ENCODE measurements at places on chromosomes 11 and 22.

DNA sequence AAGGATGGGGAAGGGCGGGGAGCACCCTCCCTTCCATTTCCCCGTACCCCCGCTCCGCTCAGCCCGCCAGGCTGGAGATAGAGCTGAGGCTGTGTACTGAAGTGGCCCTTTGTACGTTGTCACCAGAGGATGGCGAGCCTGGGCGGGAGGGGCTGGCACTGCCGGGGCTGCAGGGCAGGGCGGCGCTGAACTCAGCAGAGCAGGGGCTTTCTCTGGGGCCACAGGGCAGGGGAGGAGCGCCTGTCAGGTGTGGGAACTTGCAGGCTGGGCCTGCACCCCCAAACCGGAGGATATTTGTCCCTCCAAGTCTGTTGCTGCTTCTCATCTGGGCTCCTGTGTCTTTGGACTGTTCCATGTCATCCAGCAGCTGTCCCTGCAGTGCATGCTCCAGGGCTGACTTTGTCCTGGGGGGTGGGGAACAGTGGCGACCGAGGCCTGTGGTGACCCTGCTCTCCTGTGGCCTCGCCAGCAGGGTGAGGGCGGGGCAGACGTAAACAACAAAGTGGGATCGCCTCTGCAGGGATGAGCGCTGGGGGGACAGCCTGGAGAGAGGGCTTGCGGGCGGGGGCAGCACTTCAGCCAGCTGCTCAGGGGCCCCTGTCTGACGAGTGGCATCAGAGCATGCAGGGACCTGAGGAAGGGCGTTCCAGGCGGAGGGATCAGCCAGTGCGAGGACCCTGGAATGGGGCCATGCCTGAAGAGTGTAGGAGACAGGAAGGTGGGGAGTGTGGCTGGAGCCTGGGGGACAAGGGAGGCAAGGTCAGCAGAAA lies 13.1 kb downstream of the MGAT3 start:
- peak; percentile 80 for DNase-seq

GRCh38 chr11:62554387-62555167 lies 8.0 kb upstream of the AHNAK start:
- no peak for DNase-seq

DNA sequence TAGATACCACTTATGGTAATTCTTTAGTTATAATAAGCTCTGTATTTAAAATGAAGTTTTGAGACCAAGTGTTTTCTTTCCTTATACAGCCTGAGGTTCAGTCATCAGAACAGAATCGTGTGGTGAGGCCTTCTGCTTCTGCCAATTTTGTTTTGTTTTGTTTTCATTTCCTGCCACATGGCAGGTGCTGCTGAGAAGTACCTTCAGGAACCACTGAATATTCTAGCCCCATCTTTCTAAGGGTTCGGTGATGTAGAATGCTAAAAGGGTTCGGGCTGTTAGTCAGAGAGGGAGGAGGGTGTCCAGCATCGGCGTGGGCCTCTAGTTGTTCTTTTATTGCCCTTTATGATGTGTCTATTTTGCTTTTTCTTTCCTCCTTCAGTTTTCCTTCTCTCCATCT lies 25.8 kb downstream of the TNRC6B start:
- DNase-seq, result no peak

DNA sequence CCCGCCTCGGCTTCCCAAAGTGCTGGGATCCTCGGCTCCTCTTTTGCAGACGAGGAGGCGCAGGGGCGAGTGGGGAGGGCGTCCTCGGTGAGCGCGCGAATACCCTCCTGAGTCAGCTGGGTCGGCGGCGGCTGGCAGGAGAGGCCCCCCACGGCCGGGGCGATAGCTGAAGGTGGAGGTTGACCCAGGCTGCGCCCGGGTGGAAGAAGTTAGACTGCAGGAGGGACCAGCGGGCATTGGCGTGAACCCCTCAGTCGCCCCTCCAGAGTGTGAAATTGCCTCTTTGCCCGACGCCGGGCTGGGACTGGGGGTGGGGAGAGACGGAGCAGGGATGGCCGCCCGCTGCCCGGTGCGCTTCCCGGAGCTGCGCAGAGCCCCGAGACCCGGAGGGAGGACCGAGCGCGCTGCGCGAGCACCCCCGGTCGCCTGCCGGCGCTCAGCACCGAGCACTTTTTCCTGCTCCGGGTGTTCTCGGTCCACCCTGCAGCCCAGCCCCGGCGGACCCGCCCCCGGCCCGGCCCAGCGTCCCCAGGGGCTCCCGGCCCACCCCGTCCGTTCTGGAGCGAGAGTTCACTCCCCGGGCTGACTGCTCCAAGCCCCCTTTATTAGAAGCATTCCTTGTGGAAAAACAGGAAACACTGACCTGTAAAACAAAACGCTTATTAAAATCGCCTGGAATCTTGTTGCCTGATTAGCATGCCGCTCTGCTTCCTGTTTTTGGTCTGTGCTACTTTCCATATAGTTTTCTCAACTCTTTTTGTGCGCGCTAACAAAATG lies 13.7 kb upstream of the CPT1A start:
- peak; percentile 34 for DNase-seq

GRCh38 chr11:102950622-102951081 lies 4.9 kb downstream of the MMP13 start:
- DNase-seq, result no peak

DNA sequence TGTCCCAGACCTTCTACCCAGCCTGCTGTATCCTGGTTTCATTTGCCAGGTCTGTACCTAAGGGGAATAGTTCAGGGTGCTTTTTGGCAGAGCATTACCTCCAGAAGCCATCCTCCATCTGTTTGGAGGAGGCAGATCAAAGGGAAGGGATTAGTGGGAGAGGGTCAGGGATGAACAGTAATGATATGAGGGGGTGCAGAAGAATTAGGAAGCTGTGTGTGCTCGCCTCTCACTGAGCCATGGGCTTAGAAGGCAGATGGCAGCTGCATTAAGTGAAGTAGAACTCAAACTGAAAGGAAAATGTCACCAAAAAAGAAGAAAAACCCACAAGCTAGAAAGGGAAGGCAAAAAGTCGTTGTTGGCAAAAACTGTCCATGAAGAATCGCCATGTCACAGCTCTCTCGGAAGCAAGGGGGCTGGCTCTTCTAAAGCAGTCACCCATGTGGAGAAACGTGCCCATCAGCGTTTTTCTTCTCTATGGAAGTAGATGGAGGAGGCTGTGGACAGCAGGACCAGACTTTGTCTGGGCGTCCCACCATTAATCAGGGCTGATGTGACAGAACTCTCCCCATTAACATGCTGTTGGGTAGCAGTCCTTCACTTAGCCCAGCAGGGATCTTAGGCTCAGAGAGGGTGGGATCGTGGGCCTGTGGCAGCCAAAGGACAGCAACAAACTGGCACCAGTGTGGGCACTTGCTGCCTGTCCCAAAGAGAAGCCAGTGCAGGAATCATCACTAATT lies 46.8 kb downstream of the CEP164 start:
- DNase-seq, result no peak

- DNase-seq, result no peak
Observed at GRCh38 chr11:116958246-116958645, 120.8 kb upstream of the APOA1 start.

GRCh38 chr11:14774721-14775120 lies 117.3 kb downstream of the CYP2R1 start:
- DNase-seq, result no peak

- DNase-seq, result no peak
Observed at GRCh38 chr11:115919341-115920091, 415.3 kb upstream of the CADM1 start.

DNA sequence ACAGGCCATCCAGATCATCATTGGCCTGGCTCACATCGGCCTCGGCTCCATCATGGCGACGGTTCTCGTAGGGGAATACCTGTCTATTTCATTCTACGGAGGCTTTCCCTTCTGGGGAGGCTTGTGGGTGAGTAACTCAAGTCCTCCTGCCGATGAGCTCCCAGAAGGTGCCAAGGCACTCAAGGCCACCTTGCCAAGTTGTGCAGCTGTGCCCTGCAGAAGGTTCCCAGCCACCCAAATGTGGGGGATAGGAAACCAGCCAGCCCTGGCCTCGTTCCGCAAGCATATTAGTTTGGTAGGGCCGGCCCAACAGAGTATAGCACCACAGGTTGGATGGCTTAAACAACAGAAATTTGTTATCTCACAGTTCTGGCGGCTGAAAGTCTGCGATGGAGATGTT lies 4.0 kb downstream of the MS4A8 start:
- no peak for DNase-seq

DNA sequence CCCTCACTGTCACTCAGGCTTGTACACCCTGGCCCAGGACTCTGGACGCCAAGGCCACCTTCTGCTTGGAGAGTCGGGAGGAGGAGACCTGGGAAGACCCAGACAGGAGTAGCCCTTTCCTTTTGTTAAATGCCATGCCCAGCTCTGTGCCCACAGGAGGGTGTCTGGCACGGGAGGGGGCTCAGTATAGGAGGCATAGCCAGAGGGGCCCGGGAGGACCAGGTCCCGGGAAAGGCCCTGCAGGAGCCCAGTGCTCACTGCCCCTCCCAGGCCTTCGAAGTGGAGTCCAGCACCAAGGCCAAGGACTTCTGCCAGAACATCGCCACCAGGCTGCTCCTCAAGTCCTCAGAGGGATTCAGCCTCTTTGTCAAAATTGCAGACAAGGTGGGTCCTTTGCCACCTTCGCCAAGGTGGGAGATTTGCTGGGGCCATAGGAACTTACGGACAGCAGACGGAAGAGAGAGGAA lies 79.0 kb downstream of the MYO7A start:
- DNase-seq, result no peak

- DNase-seq, result no peak
Observed at GRCh38 chr11:20156280-20156875, 3.9 kb downstream of the DBX1 start.

DNA sequence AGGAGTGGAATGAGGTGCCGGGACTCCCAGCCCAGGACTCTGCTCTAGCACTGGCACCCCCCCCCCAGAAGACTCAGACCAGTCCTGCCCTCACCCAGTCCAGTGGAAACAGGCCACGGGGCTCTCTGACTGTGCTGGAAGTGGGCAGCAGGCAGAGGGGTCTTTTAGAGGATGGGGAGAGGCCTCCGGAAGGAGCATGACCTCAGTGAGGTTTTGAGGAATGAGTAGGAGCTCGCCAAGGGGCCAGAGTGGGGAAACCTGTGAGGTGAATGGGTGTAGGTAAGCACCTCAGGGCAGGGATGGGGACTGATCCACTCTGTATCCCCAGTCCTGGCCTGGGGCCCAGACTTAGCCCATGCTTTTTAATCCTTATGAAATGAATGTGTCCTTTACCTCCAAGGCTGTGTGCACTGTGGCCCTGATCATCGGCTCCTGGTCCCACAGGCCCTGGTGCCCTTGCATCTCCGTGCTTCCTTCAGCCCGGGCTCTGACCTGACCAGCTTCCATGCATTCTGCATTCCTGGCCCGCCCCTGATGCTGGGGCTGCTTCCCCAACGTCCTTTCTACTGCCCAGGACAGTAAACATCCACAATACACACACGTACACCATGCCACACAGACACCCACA lies 24.4 kb upstream of the RFPL3 start:
- no peak for DNase-seq

GRCh38 chr11:127233998-127234397 lies 233.4 kb upstream of the KIRREL3 start:
- no peak for DNase-seq

DNA sequence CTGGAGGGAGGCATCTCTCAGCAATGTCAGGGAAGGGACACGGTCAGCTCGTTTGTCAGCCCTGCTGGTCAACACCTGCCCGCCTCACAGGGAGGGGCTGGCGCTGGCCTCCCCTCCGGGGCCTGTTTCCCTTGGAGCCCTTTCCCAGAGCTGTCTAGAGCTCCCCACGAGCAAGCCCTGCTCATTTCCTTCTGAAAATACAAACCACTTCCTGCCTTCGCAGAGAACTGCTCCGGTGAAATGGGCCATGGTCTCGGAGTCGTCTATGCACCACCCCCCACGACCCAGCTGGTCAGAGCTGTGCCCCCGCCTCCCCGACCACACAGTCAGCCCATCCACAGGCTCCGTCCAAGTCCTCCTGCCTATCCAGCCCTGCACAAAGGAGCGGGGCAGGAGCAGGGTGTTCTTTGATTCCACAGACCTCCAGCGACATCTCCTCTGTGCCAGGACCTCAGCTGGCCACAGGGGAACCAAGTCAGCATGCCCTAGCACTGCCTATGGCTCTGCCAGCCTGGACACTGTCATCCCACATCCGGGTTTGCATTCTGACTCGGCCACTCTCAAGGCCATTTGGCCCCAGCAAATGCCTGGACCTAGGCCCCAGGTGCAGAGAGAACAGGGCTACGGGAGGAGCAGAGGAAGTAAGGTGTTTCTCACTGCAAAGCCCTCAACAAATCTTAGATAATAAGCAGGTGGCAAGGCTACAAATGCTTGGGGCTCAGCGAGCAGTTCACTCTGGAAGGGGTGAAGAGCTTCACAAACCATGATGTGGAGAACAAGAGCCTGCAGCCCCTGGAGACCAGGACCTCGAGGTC lies 82.1 kb upstream of the WNT11 start:
- DNase-seq, result no peak

- no peak for DNase-seq
Observed at GRCh38 chr11:26909991-26910591, 83.8 kb upstream of the FIBIN start.

- no peak for DNase-seq
Observed at GRCh38 chr22:43926349-43926710, 2.7 kb downstream of the PNPLA3 start.

DNA sequence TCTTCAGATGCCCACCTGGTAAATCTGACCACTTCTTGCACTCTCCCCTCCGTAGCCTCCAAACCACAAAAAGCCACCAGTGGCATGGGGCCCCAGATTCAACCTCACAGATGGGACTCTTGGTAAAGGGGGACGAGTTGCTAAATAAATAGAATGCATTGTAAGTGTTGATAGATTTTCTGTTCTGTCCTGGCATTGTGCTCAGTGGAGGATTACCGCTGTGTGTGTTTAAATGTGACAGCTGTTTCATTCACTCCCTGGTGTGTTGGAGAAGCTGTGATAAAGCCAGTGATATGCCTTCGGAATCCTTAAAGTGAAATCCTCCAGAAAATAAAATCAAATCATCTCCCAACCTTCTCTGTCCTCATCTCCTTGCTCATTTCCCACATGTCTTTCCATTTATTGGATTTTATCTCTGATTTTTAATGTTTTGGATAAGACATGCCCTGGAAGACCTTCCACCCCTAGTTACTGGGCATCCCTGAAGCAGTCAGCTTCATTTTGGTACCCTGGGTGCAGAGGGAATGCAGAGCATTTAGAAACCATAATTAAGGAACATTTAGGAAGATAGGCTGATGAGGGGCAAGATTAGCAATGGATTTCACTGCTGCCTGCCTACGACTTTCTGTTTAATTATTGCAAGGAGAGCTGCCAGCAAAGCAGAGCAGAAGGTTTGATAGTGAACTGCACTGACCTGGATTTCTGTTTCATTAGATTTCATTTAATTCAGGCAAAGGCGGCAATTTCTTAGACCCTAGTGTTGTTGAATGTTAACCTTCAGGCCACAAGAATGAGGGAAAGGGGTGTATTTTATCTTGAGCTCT lies 460.9 kb upstream of the KIRREL3 start:
- no peak for DNase-seq

DNA sequence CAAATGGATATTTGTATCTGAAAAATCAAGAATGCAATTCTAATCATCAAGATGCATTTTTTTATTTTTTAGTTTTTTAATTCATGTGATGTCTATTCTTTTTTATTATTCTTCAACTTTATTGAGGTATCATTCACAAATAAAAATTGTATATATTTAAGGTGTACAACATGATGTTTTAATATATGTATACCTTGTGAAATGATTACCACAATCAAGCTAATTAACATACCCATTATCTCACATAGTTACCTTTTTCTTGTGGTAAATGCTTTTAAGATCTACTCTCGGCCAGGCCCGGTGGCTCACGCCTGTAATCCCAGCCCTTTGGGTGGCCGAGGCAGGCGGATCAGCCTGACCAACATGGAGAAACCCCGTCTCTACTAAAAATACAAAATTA lies 3.7 kb downstream of the HBB start:
- no peak for DNase-seq
